Esophagus muscularis mucosa (tissue), 4 donors: ENCODE measurements at places on chromosomes 1 and 21. TPM values are rescaled to one million over a fixed set of nuclear protein-coding genes. Genes with fewer than 3 reads are reported as not detected.

GRCh38 chr1:6298530-6298929, 37.6 kb upstream of the GPR153 start:
- DNase-seq, result no peak

DNA sequence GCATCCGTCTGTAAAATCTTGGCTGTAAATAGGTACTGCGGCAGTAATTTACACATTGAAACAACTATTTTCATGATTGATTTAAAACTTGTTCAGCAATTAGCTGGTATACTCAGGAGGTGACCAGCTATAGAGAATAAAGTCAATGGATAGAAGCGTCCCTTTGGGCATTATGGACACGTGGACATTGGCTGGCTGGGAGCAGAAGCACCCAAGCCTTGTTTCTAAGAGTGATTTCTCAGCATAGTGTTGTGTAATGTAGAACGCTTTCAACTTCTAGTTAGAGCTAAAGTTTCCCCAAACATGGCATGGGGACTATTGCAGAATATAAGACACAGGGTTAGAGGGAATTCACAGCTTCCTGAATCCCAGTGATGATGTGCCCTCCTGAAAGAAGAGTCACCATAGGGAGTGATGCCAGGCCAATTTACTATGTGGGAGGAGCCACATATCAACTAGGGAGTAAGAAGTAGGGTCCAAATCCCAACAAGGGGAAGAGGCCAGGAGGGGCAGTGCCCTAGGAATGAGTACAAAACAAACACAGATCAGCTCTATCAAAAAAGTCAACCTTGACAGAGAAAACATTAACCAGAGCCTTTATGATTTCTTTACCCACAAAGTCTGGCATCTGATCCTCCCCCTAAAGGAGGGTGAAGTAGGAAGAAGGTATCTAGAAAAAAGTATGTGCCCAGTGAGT, 92.7 kb downstream of the SUSD4 start:
- no peak for DNase-seq

LMX1A gene
- total RNA-seq, result 0.98 TPM

DNA sequence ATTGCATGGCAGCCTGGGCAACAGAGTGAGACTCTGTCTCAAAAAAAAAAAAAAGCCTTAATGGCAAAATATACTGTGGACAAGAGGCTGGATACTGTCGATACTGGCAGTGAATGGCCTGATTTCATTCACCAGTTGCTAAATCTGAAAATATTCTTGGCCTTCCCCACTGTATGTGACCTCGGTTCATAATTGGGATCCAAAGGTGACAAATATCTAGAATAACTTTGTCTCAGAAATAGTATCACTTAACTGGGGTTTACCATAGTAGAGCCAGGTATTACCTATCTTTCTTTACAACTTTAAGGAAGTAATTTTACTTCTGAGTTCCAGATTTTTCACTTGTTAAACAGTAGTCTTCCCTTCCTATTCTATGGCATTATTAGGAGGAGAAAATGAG, 8.4 kb downstream of the MTF2 start:
- no peak for DNase-seq

CYP4X1 gene
- total RNA-seq, result 3.0 TPM

- DNase-seq, result no peak
These were observed 36.1 kb downstream of the ST6GALNAC3 start for GRCh38 chr1:76110666-76111065.

DNA sequence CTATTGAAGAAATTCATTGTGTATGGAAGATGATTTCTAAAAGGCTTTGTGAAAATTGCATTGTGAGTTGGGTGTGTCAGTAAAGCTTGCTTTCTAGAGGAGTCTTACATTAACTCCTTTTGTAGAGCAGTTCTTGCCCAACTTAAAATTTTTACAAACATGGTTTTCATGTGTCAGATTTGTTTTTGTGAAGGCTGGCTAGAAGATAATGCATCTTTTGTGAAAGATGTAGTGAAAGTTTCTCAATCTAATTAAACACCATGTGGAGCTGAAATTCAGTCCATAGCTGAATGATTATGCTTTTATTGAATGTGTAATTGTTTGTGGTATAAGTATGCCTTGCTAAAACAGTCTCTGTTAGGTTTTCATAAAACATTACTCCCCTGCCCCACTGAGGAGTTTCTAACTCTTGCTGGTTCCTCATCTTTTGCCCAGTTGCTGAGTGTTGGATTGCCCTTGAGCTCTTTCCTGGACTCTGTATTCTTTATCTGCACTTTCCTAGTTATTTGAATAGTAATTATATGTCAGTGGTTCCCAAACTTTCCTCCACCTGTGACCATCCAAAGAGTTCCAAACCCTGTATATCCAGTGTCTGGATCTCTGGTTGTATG, 38.0 kb downstream of the KCTD3 start:
- DNase-seq, result no peak

DNA sequence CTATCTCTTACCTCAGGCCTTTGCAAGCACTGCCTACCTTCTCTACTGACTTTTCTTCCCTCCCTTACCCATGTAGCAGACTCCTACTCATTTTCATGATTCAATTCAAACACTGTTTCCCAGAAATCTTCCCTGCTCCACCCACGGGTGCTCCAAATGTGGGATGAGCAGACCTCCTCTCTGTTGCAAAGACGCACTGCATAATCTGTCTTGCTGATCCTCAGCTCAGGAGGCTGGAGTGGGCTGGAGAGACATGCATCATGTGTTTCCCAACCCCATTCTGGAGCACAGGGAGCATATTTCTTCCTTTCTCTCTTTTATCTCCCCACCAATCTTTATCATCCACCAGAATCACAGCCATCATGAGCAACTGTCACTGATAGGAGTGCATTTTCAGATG, 459.9 kb upstream of the NFIA start:
- no peak for DNase-seq

- no peak for DNase-seq
These were observed 41.8 kb upstream of the PWP2 start for GRCh38 chr21:44065428-44065827.

GRCh38 chr1:173333581-173333980, 126.5 kb upstream of the TNFSF4 start:
- no peak for DNase-seq

GRCh38 chr1:85047472-85048295, 616 bp downstream of the MCOLN3 start:
- DNase-seq, result no peak

RHBG gene
- not detected for total RNA-seq

GJA9 gene
- total RNA-seq, result not detected

DNA sequence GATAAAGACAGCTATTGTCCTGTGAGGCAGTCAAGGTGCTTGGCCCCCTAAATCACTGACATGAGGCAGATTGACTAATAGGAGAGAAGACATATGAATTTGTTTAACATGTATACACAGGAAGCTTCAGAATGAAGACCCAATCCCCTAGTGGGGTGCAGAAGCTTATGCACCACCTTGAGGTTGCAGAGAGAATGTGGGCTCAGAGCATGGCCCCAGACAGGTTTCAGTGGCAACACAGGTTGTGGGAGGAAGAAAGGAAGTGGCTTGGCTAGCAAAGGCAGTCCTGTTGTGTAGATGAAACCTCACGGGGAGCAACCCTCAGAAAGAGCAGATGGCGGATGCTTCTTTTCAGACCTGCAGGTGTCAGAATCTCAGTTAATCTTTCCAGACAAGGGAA, 37.0 kb upstream of the PARP1 start:
- no peak for DNase-seq

ARHGAP30 gene
- 4.6 TPM for total RNA-seq

- DNase-seq, result no peak
These were observed 670 bp downstream of the RAB3B start for GRCh38 chr1:51989582-51990477.

- DNase-seq, result no peak
These were observed 1.4 kb downstream of the SPTA1 start for GRCh38 chr1:158685085-158685484.

DNA sequence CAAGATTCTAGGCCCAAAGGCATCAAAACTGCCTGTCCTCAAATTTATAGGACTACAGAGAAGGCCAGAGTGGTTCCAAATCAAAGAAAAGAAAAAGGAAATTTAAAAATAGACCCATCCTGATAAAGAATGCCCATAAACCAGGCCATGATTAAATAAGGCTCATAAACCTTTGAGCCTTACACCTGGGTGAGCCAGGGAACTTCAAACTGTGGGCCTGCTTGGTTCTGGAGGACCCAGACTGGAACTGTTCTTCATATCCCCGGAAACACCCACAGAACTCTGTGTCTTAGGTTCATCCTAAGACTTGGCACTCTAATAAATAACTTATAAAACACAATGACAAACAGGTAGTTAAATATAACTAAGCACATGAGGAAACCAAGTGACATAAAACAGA, 28.8 kb downstream of the MCOLN2 start:
- DNase-seq, result no peak

- DNase-seq, result no peak
These were observed 584.9 kb upstream of the PBX1 start for GRCh38 chr1:163974120-163974519.
